ENCODE measurements at places on chromosomes 3 and 15. TPM values are rescaled to one million over a fixed set of nuclear protein-coding genes. Genes with fewer than 3 reads are reported as not detected.

The SEMA3G gene
- total RNA-seq = 6.4 TPM

The POTEB gene
- total RNA-seq = not detected

The GOLGA8N gene
- 3.9 TPM for total RNA-seq

- no peak for DNase-seq
Measured at GRCh38 chr3:40645883-40646282, 121.1 kb downstream of the ZNF621 start.

- no peak for DNase-seq
Measured at GRCh38 chr3:17394541-17395155, 347.8 kb downstream of the TBC1D5 start.

DNA sequence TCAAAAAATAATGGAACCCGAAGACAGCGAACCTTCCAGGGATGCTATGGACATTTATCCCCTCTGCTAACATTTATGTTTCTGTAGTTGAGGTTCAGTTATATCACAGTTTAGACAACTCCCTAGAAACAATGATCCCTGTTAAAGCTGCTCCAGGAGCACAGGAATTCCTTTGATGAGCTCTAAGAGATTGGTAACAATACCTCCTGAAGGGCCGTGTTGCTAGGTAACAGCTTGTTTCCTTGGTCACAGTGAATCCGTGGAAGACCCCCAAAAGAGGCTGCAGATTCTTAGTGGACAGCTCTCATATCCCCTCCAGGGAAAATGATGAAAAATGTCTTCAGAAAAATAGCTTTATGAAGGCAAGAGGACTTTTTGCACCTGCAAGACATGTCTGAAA, 160.2 kb downstream of the SERPINI1 start:
- no peak for DNase-seq

DNA sequence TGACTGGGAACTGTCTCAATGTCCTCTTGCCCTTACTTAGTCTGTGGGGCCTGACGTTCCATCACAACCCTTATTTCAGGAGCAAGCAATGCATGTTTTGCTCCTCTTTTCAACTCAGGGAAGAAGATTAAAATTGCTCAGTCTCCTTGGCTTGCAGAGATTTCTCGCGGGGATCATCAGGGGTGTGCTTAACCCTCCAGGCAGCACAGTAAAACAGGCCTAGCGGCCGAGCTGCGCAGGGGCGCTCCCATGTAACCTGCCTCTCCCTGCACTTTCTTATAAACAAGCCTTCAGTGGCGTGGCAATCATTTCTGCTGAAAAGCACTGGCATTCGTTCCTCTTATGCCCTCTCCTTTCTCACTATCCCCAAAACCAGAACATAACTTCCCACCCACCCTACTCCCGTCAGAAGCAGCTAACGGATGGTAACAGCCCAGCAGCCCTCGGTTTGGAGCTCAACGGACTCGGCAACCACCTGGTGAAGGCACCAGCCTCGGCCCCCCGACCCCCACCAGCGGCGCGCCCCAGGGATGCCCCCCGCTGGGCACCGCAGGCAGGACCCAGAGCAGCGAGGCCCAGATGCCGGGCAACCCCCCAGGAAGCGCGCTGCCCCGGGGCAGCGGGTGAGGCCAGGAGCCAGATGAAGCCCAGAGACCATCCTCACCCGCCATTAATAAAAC, 1.1 kb downstream of the MCF2L2 start:
- no peak for DNase-seq

All from pulmonary artery endothelial cell (primary cell).